Osteoblast (primary cell): ENCODE measurements at places on chromosomes 12 and 14. TPM values are rescaled to one million over a fixed set of nuclear protein-coding genes. Genes with fewer than 3 reads are reported as not detected.

DNA sequence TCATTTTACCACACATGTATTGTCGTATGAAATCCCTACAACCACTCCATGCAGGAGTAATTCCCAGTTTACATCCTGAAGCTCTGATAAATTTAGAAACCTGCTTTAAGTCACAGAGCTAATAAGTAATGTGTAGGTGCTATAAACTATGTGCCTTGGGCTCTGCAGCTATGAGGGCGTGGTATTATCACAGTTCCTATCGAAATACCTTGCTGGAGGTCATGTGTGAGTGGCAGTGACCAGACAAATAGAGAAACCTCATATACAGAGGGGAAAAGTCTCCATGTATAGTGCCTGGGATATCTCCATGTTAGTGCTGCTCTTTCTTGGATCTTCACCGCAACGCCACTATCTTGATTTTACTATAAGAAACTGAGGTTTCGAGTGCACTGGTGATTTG is 883 bp upstream of the TBC1D15 start:
- no peak for DNase-seq

GRCh38 chr14:69956970-69957369 is 77.8 kb downstream of the SMOC1 start:
- DNase-seq, result no peak

DNA sequence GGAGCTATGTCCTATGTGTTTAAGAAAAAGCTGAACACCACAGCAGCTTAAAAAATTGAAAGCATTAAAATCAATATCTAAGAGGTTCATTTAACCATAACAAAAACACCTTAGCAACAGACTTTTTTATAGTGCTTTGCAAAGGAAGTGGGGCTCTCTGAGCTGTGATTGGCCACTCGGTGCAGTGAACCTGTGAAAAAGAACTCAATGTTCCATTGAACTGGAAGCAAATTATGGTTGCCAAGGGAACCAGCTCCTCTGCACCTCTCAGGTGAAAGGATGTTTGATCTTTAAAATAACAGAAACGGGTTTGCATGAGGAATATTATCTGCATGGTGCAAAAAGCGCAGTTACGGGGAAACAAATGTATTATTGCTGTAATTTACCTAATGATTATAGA is 149.4 kb downstream of the SNAPC1 start:
- DNase-seq, result no peak

GRCh38 chr12:121713257-121713777 is 765 bp downstream of the TMEM120B start:
- DNase-seq, result peak; percentile 80

DNA sequence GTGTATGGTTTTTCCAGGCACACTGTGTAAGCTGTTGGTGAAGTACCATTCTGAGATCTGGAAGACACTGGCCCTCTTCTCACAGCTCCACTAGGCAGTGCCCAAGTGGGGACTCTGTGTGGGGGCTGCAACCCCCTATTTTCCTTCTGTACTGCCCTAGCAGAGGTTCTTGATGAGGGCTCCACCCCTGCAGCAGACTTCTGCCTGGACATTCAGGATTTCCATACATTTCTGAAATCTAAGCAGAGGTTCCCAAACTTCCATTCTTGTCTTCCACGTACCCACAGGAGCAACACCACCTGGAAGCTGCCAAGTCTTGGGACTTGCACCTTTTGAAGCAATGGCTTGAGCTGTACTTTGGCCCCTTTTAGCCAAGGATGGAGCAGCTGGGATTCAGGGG is 85.2 kb upstream of the PRMT8 start:
- DNase-seq, result no peak

DNA sequence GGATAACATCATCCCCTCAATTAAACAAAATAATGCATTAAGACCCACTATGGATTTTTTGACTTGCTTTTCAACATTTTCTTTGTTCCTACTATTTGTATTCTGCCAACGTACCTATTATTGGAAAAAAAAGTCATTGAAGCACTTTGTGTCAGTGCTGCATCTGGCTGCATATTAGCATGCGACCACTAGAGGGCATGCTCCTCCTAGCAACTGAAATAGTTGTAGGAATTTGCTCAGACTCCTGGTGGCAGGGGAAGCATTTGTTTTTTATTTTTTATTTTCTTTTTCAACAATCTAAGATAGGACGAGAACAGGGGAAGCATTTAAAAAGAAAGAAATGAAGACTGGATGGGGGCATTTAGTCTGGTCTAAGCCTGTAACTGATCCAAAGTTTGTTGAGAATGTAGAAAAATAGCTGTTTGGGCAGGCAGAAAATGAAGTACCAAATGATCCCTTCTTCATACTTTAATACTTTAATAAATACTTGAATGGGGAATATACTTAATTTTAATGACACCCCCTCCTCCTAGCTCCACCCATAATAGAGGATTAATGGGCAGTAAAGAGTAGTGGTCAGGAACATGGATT is 14.5 kb upstream of the CLEC4A start:
- no peak for DNase-seq

SALL2 gene
- total RNA-seq, result 2.9 and 3.3 TPM in 2 replicates

DNA sequence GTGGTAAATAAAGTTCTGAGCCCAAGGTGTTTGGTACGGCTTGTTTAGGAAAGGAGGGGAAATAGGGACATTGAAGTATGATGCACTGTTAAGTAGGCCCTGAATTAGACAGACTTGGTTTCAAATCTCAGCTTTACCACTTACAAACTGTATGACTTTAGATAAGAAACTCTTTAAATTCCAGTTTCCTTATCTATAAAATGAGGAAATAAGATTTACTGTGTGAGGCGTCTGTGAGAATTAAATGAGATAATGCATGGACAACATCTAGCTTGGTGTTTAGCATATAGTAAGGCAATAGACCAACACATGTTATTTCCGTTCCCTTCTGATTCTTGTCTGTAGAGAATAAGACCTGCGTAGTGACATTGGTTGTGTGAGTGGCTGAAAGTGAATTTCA is 7.0 kb downstream of the NCKAP1L start:
- no peak for DNase-seq

- no peak for DNase-seq
Observed at GRCh38 chr12:121810234-121810817, 6.5 kb downstream of the SETD1B start.

DNA sequence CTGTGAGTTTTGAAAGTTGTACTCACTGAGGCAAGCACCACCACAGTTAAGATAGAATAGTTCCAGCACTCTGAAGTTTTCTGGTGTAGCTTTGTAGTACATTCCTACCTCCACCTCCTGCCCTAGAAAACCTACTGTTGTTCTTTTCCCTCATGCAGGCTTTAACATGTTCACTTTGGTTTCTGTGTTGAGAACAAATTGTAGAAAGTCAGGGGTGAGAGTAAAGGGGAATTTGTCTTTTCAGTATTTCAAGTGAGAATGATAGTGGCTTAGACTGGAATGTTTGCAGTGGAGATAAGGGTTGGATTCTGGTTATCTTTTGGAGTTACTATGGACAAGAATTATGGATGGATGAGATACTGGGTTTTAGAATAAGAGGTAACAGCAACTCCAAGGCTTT is 67.2 kb downstream of the AEBP2 start:
- no peak for DNase-seq

DNA sequence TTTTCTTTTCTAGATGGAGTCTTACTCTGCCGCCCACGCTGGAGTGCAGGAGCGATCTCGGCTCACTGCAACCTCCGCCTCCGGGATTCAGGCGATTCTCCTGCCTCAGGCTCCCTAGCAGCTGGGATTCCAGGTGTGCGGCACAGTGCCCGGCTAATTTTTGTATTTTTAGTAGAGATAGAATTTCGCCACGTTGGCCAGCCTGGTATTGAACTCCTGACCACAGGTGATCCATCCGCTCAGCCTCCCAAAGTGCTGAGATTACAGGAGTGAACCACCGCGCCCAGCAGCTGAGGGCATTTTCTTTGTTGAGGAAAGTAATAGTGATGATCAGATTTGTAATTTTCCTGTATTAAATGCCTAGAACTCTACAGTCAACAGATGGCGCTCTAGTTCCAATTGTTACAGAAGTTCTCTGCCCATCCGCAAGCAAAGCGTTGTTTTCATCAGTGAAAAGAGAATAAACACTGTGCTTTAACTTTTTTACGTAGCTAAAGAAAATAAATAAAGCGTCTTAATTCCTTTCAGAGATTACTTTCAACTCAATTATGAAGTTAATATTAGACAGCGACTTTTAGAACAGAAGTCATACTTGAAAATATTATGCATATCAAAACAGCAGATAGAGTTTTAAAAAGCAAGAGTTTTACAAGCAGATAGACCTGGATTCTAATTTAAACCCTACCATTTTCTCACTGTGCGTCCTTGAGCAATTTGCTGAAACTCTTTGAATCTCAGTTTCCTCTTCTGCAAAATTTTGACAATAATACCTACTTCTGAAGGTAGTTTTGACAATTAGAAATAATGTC is 335.1 kb downstream of the DUSP6 start:
- peak; percentile 55 for DNase-seq

- DNase-seq, result no peak
Observed at GRCh38 chr12:15977999-15978951, 67.1 kb downstream of the DERA start.

DNA sequence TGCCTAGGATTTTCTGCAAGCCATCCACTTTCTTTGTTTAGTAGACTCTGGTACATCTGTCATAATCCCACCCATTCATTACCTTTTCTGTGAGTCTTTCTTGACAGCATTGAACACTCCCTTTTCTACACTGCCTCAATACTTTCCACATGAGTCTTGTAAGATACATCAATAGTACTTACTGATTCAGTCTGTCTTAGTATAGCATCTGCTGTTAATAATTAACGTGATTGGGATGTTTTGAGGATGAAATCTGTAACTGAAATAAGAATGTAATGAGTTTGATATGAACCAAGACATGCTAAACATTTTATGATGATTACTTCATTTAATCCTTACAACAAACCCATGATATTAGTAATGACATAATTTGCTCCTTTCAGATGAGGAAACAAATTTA is 196.2 kb upstream of the FOXG1 start:
- DNase-seq, result peak; percentile 13

GRCh38 chr12:68675101-68675842 is 11.5 kb upstream of the NUP107 start:
- no peak for DNase-seq

SDR9C7 gene
- not detected in 2 replicates for total RNA-seq

CMKLR1 gene
- 6.8 and 9.8 TPM in 2 replicates for total RNA-seq

IGF1 gene
- total RNA-seq, result 0.72 and 0.88 TPM in 2 replicates

DNA sequence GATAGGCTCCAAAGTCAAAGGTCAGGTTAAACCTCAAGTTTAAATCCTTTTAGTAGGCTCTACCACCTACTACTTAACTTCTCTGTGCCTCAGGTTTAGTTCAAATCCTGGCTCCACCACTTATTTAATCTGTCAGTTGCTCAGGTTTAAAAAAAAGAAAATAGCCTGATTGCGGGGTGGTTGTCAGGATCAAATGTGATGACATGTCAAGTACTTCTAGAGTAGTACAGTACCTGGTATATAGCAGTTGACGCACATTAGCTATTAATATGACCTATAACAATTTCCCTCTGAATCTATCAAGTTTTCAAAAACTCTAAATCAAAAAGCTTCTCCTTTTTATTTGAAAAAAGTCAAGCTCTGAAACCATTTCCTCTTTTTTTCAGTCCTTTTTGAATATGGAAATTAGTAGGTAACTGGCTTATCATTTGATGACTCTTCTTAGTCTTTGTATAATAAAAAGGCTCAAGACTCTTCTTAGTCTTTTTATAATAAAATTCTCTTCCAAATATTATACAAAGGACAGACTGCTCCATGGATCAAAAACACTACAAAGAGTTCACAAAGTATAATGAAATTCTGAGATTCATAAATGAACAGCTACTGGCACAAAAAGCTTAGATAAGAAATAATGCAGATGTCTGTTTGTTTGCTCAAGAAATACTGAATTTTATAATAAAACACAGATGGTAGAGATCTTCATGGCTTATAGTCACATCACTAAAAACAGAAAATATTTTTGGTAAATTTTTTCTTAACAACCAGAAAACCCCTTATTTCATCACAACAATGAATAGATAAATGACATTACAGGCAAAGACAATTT is 5.0 kb downstream of the OSBPL8 start:
- DNase-seq, result no peak

TSPAN9 gene
- total RNA-seq, result 12.1 and 13.0 TPM in 2 replicates

DNA sequence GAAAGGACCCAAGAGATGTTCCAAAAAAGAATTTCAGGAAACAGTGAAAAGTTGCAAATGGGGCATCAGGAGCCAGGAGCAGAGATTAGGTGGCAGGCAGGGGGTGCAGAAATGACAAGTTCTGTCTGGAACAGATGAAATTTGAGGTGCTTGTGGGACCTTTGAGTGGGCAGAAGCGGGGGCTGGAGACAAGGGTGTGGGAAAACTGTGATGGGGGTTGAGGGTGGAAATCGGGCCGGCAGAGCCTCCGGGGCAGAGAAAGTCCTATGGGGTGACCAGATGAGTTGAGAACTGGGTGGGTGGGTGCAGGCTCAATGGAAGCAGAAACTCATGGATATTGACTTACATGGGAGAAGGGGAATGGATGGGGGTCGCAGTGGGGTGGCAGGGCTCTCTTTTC is 1.6 kb upstream of the NR4A1 start:
- no peak for DNase-seq

- no peak for DNase-seq
Observed at GRCh38 chr12:104334581-104334980, 31.0 kb downstream of the EID3 start.

DNA sequence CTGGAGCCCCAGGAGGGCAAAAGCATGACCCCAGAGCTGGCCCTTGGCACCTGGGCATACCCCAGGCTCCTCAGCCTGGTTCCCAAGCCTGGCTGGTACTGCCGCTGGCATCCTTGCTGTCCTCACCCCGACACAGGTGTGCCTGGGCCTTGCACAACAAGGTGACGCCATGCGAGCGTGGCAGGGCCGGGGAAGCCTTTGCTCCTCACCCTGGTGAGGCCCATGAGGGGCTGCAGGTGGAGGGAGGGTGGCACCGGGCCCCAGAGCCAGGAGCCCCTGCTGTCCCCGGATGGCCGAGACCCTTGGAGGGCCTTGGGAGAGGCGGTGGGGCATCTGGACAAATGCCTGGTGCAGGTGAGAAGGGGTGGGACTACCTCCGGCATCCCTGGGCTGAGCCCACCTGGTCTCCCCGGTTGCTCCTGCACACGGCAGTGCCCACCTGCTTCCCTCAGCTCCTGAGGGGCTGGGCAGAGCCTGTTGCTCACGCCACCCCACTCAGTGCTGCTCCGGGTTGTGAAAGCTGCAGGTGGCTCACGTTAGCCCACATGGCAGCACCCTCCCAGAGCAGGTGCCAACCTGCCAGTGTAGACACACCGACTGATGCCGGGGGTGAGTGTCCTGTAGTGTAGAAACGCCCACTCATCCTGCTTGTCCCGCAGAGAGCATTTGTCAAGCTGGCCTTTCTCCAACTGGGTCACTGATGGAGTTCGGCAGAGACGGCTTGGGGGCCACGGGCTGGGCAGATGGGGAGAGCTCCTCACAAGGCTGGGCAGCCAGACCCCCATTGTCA is 24.6 kb upstream of the KIF26A start:
- DNase-seq, result peak; percentile 76

GRCh38 chr14:68973639-68974038 is 5.5 kb downstream of the ACTN1 start:
- no peak for DNase-seq

GRCh38 chr12:96190413-96191108 is 3.6 kb upstream of the ELK3 start:
- DNase-seq, result peak; percentile 96

GRCh38 chr12:120119271-120119973 is 2.9 kb upstream of the RAB35 start:
- peak; percentile 85 for DNase-seq
